Activated naive CD8-positive, alpha-beta T cell treated with anti-CD3 and anti-CD28 coated beads, Interleukin-2, amount 50 U/mL, for 16 hours (primary cell): ENCODE measurements at places on chromosomes 4 and X.

DNA sequence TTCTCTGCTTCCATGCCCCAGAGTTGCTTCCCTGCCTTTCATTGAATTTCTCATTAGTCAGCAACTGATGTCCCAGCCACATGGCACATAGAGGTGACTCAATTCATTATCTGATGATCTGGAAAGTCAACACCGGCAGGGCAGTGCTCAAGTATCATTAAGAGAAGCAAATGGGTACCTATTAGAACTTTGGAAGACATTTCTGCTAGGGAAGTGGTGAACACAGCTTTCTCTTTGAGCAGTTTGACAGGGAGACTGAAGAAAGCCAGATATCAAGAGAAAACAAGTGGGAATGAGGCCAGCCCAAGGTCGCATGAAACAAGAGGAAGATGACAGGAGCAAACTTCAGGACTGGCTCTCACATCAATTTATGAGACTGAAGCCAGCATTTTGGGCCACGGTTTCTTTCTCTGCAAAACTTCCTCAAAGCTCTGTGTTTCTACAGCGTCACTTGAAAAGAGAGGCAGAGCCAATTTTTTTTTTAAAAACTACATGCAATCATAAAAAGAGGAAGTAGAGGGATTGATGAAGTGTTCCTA is 108.3 kb upstream of the RPS6KA3 start:
- no peak for DNase-seq

GRCh38 chr4:173426064-173426463 is 27.1 kb upstream of the SCRG1 start:
- DNase-seq, result no peak

- no peak for DNase-seq
These were observed 4.6 kb downstream of the NAT8L start for GRCh38 chr4:2063557-2064275.

DNA sequence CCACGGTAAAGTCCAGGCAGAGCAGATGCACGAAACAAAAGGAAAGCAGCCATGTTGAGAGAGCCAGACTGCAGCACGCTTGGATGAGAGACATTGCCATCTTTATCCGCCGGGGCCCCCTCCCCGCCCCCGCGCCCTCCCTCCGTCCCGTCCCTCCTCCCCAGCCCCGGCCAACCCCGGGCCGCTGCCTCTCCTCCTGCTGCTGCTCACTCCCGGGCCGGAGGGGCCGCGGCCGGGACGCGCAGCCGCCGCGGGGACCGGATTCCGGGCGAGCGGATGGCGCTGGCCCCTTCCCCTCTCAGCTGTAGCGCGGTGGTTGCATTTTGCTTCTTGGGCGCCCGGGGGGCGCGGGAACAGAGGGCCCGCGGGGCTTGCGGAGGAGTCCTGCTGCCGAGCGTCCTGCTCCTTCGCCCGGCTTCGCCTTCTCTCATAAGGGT is 542 bp downstream of the RNF150 start:
- no peak for DNase-seq

DNA sequence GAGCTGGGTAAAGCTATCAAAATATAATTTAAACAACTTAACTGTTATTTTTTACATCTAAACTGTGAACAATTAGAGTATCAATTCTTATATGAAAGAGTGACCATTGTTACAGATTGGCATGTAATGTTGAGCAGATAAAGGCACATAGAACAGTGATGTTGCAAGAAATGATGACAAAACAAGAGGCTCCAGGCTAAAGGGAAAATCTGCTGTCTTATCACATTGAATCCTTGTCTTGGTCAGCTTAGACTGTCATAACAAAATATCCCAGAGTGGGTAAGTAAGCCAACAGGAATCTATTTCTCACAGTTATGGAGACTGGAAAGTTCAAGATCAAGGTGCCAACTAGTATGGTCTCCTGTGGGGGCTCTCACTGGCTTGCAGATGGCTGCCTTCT is 154.1 kb upstream of the PPP3CA start:
- no peak for DNase-seq

DNA sequence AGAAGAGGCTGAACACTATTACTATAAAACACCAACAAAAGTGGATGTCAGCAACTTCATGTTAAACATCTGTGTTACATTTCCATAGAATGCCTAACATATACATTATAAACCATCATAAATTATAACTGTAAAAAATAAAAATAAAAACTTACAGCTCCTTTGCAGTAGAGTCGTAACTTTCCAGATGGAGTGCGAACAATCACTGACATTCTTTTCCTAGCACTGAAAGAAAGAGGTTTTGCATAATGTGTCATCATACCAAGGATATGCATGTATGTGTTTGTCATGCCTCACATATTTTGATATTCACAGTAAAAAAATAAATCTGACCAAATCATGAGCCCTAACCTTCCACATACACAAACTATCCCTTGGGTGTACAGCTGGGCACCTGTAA is 113.1 kb downstream of the ATP8A1 start:
- no peak for DNase-seq

- no peak for DNase-seq
These were observed 333 bp downstream of the BOD1L1 start for GRCh38 chr4:13627178-13627605.

DNA sequence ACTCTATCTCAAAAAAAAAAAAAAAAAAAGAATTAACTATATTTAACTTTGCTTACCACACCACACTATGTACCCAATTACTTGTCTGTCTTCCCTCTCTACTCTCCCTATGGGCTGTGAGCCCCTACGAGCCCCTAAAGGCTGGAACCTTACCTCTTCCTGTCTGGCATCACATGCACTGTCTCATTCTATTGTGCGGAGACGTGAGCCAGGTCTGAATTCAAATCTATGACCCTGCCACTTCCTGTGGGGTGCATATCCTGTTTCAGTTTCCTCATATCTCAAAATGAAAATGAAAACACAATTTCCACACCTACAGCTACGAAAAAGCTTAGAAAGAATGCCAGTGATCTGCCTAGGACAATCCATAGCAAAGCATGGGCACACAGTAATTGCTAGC is 42.9 kb upstream of the HS3ST1 start:
- peak; percentile 10 for DNase-seq

- DNase-seq, result no peak
These were observed 72.4 kb upstream of the LONRF3 start for GRCh38 chrX:118901991-118902390.
